Pulmonary artery endothelial cell (primary cell): ENCODE measurements at places on chromosomes 1 and 21. TPM values are rescaled to one million over a fixed set of nuclear protein-coding genes. Genes with fewer than 3 reads are reported as not detected.

Gene BSND
- not detected in 2 replicates for total RNA-seq

Gene KIF14
- 7.3 and 15.5 TPM in 2 replicates for total RNA-seq

Gene PTPRC
- total RNA-seq, result not detected in 2 replicates

Gene CD53
- total RNA-seq, result not detected in 2 replicates

Gene THEM5
- total RNA-seq, result not detected in 2 replicates

Gene PTAFR
- total RNA-seq, result 0.20 and 0.21 TPM in 2 replicates

Gene IGSF5
- total RNA-seq, result not detected in 2 replicates

Gene FGR
- total RNA-seq, result 0.07 and 0.18 TPM in 2 replicates

Gene TRIM67
- total RNA-seq, result not detected in 2 replicates

Gene TRABD2B
- total RNA-seq, result not detected in 2 replicates

Gene PLEKHG5
- 28.0 and 41.3 TPM in 2 replicates for total RNA-seq

Gene CSMD2
- total RNA-seq, result under 0.01 TPM in 2 replicates

Gene OR2L5
- not detected in 2 replicates for total RNA-seq

Gene ERG
- 58.9 and 61.4 TPM in 2 replicates for total RNA-seq

Gene BARHL2
- not detected in 2 replicates for total RNA-seq

Gene PRKCZ
- 0.59 and 1.8 TPM in 2 replicates for total RNA-seq

Gene IL19
- not detected in 2 replicates for total RNA-seq

Gene ADAMTSL4
- 0.20 and 0.46 TPM in 2 replicates for total RNA-seq

Gene SLC45A3
- 8.3 and 9.8 TPM in 2 replicates for total RNA-seq

Gene PTGER3
- under 0.01 TPM in 1 of 2 replicates, not detected in the other for total RNA-seq

Gene PCSK9
- total RNA-seq, result 0.07 TPM in 2 replicates

Gene GNB1
- 99.8 and 110 TPM in 2 replicates for total RNA-seq

Gene DMAP1
- total RNA-seq, result 30.9 and 34.8 TPM in 2 replicates

Gene KRTAP7-1
- total RNA-seq, result not detected in 2 replicates

Gene FAM72C
- 0.66 and 3.7 TPM in 2 replicates for total RNA-seq

Gene DENND2D
- total RNA-seq, result 0.86 and 1.3 TPM in 2 replicates

Gene OR14K1
- total RNA-seq, result not detected in 2 replicates

Gene AXDND1
- total RNA-seq, result 0.07 TPM in 1 of 2 replicates, not detected in the other

Gene STRIP1
- 42.6 and 49.3 TPM in 2 replicates for total RNA-seq
